ENCODE measurements at places on chromosomes 6 and 20.

DNA sequence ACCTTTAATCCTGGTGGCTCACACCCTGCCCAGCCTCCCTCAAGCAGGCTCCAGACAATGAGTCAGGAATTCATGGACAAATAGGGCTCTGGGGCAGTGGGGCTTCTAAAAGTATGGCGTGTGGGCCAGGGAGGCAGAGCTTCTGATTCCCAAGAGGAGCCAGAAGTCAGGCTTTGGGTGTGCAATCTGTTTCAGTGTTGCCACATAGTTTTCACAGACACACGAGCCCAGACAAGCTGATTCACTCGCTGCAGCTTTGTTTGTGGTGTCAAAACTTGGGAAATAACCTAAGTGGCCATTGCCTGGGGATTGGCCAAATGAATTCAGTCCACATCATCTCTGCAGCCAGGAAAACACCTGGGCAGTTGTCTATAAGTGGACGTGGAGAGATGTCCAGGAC is 9.2 kb downstream of the PEDS1 start:
- H3K36me3 ChIP-seq = peaks cover 13% of the 10 kb centered on the region
- no peaks in the 10 kb centered on the region for H3K27me3 ChIP-seq

- no peak overlapping the region for H3K27ac ChIP-seq
- H3K36me3 ChIP-seq = no peaks in the 10 kb centered on the region
- H3K4me1 ChIP-seq = no peaks in the 10 kb centered on the region
- no peak overlapping the region for H3K4me3 ChIP-seq
- peaks cover 40% of the 10 kb centered on the region for H3K27me3 ChIP-seq
These were observed 7.9 kb downstream of the NKX2-2 start for GRCh38 chr20:21505810-21506530.

DNA sequence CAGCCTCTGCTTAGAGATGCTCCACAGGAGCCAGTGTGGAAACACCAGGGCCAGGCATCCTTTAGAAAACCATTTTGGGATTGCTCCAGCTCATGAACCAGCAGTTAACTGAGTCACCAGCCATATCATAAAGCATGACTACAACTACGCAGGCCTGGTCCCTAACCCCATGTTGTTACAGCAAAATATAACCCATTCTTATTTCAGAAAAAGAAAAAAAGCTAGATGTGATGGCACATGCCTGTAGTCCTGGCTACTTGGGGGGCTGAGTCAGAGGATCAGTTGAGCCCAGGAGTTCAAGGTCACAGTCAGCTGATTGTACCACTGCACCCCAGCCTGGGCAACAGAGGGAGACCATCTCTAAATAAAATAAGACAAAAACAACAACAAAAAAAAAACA is 36.8 kb downstream of the C6orf15 start:
- H3K4me3 ChIP-seq = no peak overlapping the region
- no peak for DNase-seq
- H3K4me1 ChIP-seq = no peaks in the 10 kb centered on the region
- H3K36me3 ChIP-seq = no peaks in the 10 kb centered on the region
- no peak overlapping the region for H3K27ac ChIP-seq

- no peaks in the 10 kb centered on the region for H3K4me1 ChIP-seq
- no peak for DNase-seq
- H3K27me3 ChIP-seq = no peaks in the 10 kb centered on the region
- no peak overlapping the region for H3K27ac ChIP-seq
- H3K36me3 ChIP-seq = no peaks in the 10 kb centered on the region
- no peak overlapping the region for H3K4me3 ChIP-seq
These were observed 43.9 kb downstream of the PLCB4 start for GRCh38 chr20:9112541-9113515.

DNA sequence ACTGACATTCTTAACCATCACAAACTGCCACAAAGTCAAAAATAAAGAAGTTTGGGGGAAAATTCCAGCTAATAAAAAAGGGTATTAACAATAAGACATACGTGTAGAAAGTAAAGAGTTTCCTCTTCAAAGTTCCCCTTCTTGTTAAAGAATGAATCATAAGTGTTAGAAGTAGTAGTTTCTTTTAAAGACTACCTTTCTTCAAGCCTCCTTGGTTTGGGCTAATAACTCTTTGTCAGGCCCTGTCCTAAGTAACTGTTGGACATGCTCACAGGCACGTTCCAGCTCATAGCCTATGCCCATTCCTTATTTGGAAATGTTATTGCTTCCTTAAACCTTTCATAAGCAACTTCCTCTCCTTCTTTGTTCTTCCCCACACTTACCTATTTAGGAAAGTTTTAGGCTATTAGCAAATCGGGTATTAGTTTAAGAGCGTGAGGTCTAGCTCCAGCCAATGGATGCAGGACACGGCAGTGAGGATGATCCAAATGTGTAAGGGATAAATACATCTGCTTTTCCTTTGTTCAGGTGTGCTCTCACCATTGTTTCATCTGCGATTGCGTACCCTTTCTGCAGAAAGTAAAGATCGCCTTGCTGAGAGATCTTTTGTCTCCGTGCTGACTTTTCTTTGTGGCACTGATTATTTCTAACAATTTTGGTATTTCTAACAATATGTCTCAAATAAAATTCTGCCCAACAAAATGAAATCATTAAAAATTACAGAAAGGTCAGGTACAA is 64.9 kb downstream of the CHD6 start:
- H3K4me1 ChIP-seq = no peaks in the 10 kb centered on the region
- no peaks in the 10 kb centered on the region for H3K36me3 ChIP-seq
- DNase-seq = no peak
- no peak overlapping the region for H3K4me3 ChIP-seq
- H3K27me3 ChIP-seq = no peaks in the 10 kb centered on the region

DNA sequence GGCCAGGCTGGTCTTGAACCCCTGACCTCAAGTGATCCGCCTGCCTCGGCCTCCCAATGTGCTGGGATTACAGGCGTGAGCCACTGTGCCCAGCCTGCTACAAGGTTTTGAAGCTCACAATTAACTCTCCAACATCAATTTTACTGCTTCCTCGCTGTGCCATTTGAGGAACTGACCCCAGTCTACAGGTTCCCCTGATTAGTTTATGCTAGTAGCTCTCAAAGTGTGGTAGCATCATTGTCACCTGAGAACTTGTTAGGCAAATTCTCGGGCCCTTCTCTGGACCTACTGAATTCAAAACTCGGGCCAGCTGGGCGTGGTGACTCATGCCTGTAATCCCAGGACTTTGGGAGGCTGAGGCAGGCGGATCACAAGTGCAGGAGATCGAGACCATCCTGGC is 49.4 kb downstream of the MCUR1 start:
- H3K4me3 ChIP-seq = no peak overlapping the region
- H3K36me3 ChIP-seq = no peaks in the 10 kb centered on the region
- H3K27ac ChIP-seq = no peak overlapping the region
- no peak for DNase-seq

- H3K4me1 ChIP-seq = no peaks in the 10 kb centered on the region
- no peak overlapping the region for H3K27ac ChIP-seq
- no peaks in the 10 kb centered on the region for H3K36me3 ChIP-seq
- DNase-seq = no peak
- no peaks in the 10 kb centered on the region for H3K27me3 ChIP-seq
These were observed 9.8 kb upstream of the POM121L2 start for GRCh38 chr6:27321901-27322300.

- no peak overlapping the region for H3K4me3 ChIP-seq
- H3K27me3 ChIP-seq = no peaks in the 10 kb centered on the region
- no peak for DNase-seq
- H3K27ac ChIP-seq = no peak overlapping the region
These were observed 636.1 kb downstream of the KIF16B start for GRCh38 chr20:15937179-15937578.

Measured in mesendoderm (in vitro differentiated cells).